ENCODE measurements at places on chromosomes 7 and 10.

- DNase-seq, result no peak
Observed at GRCh38 chr10:96984541-96985131, 152.5 kb downstream of the LCOR start.

- no peak for DNase-seq
Observed at GRCh38 chr7:46955531-46955930, 626.4 kb downstream of the TNS3 start.

- no peak for DNase-seq
Observed at GRCh38 chr7:50463035-50463434, 12.9 kb upstream of the FIGNL1 start.

DNA sequence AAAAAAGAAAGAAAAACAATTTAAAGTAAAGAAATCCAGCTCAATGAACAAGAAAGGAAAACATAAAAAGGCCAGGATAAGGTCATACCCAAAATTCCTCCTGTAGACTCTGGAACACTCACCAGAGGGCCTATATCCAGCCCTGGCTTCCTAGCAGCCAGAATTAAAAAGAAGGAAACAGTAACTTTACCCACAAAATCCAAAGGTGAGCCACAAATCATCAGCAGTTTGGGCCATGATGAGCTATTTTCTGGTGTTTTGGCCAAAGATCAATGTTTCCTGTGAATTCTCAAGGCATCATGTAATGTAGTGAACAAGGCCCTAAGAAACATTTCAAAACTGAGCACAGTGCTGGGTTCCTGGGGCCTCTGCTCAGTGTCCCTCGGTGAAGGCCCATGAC lies 87.8 kb downstream of the LARP4B start:
- no peak for DNase-seq

DNA sequence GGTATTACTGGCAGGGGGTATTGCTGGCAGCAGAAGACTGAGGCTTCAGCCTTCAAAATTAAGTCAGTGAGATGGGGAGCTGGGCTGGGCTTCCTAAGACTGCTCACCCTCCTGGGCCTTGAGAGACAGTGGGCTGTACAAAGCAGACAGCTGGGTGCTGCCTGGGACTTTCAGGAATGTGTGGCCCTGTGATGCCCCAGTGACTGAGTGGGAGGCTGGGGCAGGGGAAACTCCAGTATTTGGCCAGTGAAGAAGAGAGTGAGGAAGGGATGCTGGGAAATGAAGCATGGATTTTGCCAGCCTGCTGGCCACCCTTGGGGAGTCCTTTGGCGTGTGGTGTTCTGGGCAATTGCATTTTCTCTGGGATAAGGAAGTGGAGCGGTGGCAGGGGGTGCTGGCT lies 442 bp downstream of the ANKRD2 start:
- no peak for DNase-seq
